ENCODE measurements at places on chromosomes 3 and 15.
A peak's percentile ranks its signal among the peaks of the same experiment; 100 is the strongest.

- DNase-seq = no peak
Observed at GRCh38 chr15:22956257-22956977, 23.8 kb downstream of the CYFIP1 start.

DNA sequence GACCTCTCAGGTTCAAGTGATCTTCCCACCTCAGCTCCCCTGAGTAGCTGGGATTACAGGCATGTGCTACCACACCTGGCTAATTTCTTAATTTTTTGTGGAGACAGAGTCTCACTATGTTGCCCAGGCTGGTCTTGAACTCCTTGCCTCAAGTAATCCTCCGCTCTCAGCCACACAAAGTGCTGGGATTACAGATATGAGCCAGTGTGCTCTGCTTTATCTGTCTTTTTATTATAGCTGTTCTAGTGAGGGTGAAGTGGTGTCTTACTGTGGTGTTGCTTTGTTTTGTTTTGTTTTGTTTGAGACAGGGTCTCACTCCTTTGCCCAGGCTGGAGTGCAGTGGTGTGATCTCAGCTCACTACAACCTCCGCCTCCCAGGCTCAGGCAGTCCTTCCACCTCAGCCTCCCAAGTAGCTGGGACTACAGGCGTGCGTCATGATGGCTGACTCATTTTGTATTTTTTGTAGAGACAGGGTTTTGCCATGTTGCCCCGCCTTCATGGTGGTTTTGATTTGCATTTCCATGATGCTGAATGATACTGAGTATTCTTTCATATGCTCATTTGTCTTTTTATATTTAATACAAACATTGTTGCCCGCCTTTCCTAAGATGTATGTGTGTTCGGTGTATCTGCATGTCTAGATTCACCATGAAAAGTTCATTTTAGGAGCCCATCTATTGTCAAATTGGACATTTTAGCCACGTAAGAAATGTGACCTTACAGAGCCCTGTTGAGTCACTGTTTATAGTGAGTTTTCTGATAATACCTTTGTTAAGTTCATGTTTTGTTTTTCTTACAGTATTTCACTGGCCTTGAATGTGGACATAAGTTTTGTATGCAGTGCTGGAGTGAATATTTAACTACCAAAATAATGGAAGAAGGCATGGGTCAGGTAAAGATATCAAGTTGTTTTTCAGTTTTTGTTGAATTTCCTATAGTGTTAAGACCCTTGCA lies 80.6 kb downstream of the ARIH1 start:
- DNase-seq = no peak

- no peak for DNase-seq
Observed at GRCh38 chr15:78360958-78361718, 21.0 kb downstream of the CRABP1 start.

- DNase-seq = no peak
Observed at GRCh38 chr3:136994772-136995516, 37.2 kb downstream of the IL20RB start.

- DNase-seq = no peak
Observed at GRCh38 chr3:76177610-76178009, 392.3 kb upstream of the ZNF717 start.

DNA sequence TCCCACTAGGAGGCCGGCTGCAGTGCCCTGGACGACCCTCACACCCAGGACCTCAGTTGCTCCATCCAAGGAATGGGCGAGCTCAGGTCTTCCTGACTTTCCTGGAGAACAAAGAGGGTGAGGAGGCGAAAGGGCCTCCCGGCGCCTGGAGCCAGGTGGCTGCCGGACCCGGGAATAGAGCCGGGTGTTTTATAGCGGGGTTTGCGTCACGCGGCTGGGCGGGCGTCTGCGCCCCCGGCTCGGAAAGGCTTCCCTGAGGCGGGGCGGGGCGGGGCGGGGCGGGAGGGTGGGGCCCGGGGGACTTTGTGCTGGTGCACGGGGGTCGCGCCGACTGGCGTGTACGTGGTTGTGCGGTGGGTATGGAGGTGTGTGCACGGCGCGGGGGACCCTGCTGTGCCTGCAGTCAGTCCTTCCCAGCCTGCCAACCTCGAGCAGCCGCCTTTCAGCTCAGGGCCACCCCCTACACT lies 4.6 kb upstream of the PRKCD start:
- no peak for DNase-seq

GRCh38 chr3:41690766-41691563 lies 270.9 kb downstream of the ULK4 start:
- DNase-seq = no peak

- DNase-seq = no peak
Observed at GRCh38 chr15:77195586-77195985, 124.7 kb upstream of the TSPAN3 start.

- DNase-seq = no peak
Observed at GRCh38 chr3:189827108-189827507, 195.9 kb downstream of the TP63 start.

DNA sequence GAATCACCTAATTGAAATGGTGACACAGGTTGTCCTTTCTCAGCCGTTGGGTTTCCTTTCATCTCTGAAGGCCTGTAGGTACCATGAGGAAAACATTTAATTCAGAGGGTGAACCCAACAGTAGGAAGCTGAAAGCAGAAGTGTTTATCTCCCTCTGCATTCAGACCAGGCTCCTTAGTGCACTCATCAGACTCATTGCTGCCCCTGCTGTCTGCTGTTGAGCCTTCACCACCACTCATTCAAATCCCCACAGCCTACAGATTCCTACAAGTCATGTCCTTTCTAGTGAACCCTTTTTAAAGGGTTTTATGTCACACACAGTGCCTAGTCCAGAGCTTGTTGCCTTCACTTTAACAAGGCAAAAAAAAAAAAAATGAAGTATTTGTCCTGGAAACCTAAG lies 13.4 kb downstream of the WDR48 start:
- DNase-seq = no peak

DNA sequence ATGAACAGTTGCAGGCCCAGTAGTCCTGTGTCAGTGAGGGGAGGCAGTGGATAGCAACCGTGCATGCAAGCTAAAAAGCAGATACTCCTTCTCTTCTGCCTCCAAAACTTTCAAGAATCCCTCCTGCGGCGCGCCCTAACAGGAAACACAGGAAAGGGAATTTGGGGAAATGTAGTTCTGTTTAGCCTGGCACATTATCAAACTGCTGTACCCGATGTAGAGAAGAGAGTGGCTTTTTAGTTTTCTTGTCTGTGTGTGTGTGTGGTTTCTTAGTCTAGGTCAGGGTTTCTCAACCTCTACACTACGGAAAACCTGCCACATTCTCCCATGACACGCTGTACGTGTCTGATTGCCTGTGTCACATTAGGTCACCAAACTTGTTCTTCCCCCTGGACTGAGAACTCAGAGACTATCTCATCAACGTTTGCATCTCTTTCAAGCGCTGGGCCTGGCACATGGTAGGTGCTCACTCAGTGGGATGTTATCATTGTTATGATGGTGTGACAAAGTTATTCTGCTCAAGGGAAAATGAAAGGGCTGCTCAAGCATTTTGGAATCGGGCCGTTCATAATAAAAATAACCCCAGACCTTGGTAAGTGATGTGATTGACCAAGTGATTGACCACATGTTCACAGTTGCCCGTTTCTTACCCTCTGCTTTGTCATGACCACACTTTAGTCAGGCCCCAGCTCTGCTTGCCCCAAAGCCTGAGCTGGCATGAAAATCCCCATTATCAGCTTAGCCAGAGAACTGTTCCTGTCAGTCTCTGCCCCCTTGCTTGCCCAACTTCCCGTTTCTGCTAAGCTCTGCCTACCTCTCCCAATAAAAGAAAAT lies 33.2 kb downstream of the TM4SF4 start:
- DNase-seq = no peak

- no peak for DNase-seq
Observed at GRCh38 chr3:160963949-160964348, 141.2 kb downstream of the B3GALNT1 start.

DNA sequence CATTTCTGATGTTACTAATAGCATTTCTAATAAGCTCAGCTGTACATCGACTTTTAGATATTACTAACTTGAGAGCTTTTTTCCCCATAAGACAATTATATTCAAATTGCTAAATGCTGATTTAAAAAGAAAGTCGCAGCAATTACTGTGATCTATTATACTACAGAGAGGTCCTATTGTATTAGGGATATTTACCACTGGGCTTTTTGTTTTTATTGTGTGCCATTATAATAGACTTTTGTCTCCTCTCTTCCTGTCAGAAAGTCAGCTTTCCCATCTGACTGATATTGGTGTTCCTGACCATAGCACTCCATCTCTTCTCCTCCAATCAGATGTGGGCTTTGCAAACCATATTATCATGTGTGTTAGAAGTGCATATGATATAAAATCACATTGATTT lies 27.2 kb upstream of the RYR3 start:
- no peak for DNase-seq

DNA sequence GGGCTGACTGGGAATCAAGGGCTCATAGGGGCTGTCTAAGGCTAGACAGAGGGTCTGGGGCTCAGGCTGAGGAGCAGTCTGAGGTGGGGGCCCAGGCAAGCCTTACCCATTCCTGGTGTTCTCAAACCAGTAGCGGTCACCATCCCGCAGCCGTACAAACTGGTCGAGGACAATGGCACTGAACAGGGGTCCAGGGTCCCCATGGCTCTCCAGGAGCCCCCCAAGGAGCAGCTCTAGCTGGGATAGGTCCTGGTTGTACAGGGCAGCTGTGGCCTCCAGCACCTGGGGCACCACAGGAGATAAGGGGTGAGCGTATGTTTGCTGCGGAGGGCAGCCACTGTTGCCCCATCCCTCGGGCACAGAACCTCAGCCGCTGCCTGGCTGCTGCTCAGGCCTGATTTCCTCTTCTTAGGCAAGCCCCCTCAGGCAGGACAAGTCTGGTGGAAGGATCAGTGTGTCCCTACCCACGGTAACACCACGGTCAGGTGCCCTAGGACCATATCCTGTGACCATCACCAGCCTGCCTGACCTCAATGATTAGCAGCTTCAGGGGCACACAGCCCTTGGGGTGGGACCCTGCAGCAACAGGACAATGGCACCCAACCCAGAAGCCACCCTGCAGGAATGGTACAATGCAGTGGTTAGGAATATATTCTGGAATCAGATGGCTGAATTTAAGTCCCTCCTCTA lies 5.9 kb downstream of the DUOX2 start:
- DNase-seq = no peak

DNA sequence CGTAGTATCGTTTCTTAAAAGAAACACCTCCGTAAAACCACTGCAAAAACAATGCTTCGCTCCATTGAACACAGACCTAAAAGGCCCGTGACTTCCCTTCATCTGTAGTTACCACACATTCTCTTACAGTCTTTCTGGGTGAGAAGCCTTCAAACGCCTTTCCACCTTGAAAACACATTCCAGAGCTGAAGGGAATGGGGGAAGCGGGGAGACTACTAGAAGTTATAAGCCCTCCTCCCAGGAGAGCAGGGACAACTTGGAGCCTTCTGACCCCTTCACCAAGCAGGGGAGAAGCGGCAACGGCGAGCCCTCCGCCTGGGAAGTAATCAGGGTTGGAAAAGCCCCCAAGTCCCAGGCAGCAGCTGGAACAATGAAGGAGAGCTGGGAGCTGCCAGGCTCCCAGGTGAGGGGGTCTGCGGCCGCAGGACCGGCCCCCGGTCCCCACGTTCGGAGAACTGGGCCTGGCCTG lies 461 bp downstream of the SECISBP2L start:
- no peak for DNase-seq

GRCh38 chr3:170077361-170077760 lies 39.6 kb downstream of the GPR160 start:
- no peak for DNase-seq

DNA sequence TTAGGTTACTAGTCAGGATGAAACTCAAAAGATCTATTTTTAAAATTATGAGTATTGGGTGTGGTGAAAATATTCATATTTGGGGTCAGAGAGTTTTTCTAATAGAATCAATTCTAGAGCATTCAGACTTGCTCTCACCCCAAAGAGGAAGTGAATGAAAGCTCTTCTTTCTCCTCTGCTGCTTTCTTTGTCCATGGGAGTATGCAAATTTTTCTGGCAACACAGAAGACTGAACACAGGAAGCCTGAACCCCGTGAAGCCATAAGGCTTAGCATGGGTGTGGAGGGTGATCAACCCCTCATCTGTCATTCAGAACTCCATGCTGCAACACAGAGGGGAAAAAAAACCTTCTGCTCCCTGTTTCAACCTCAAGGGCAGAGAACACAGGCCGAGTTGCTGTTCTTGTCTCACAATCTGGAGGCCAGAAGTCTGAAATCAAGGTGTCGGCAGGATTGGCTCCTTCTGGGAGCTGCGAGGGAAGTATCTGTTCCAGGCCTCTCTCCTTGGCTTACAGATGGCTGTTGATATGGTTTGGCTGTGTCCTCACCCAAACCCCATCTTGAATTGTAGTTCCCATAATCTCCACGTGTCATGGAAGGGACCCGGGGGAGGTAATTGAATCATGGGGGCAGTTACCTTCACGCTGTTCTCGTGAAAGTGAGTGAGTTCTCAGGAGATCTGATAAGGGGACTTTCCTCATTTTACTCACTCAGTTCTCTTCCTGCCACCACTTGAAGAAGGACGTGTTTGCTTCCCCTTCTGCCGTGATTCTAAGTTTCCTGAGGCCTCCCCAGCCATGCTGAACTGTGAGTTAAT lies 33.7 kb upstream of the CD47 start:
- DNase-seq = peak; percentile 63
